ENCODE measurements at places on chromosomes 7 and 10.

DNA sequence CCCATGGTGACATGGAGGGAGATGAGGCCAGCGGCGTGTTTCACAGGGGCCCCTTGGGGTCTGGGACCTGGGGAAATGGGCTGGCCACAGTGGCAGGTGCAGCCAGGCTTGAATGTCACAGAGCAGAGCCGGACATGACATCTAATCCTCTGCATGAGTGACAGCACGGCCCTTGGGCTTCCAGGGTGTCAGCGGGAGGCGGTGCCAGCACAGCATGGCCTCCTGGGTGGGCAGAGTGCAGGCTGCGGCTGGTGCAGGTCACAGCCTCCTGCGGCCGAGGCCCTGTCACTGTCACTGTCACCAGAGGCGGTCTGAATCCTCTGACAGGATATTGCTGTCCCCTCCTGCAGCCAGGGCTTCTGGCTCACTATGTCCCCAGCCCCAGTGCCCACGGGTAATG, 18.2 kb downstream of the BHLHA15 start:
- no peak for DNase-seq

GRCh38 chr10:88057720-88058119, 194.3 kb downstream of the PTEN start:
- no peak for DNase-seq

GRCh38 chr10:70843776-70844489, 28.2 kb downstream of the SGPL1 start:
- no peak for DNase-seq

DNA sequence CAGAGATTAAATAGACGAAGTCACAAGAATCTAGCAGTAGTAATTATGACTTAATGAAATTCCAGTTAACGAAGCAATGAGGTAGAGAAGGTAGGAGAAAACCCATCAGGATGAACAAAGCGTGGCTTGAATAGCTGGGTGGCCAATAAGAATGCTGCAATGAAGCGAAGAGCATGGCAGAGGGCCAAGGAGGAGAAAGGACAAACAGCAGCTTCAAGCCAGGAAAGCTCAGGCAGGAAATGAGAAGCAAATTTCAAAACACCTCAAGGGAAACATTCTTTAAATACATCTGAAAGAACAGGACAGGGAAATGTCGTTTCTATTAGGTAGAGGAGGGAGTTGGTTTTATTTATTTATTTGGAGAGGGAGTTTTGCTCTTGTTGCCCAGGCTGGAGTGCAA, 122.5 kb downstream of the KIAA1217 start:
- no peak for DNase-seq

DNA sequence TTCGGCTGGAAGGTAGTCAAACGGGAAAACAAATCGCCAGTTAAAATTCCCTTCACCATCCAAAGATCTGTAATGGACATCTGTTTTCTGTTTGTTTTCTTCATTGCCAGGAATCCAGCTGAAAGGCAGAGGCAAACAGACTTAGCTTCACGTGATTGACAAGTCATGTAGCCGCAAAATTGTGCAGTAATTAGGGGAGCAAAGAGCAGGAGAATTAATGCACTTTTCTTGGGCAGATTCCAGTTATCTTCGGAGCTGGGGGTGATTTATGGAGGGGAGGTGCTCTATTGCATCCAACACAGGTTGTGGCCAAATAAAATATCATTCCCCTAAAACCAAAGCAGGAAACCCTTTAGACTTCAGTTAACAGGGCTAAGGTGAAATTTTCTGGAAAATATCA, 162.2 kb downstream of the MYOF start:
- no peak for DNase-seq

DNA sequence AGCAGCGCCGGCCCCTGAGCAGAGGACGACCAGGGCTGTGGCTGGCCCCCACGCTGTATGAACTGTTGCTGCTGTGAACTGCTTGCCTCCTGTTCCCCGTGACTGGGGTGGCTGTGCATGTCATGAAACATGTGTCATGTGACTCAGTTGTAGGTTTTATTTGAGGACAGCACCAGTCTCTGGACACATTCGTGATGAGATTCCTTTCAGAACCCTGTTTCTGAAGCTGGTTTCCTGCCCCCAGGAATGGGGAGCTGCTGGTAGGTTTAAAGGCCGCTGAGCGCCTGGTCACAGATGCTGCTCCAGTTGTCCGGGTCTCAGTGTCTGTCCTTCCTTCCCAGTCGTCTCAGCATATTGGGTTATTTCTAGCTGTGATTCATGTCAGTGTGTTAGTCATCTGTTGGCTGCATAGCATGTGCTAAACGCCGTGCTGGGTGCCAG, 79.1 kb upstream of the PPIF start:
- DNase-seq, result no peak

DNA sequence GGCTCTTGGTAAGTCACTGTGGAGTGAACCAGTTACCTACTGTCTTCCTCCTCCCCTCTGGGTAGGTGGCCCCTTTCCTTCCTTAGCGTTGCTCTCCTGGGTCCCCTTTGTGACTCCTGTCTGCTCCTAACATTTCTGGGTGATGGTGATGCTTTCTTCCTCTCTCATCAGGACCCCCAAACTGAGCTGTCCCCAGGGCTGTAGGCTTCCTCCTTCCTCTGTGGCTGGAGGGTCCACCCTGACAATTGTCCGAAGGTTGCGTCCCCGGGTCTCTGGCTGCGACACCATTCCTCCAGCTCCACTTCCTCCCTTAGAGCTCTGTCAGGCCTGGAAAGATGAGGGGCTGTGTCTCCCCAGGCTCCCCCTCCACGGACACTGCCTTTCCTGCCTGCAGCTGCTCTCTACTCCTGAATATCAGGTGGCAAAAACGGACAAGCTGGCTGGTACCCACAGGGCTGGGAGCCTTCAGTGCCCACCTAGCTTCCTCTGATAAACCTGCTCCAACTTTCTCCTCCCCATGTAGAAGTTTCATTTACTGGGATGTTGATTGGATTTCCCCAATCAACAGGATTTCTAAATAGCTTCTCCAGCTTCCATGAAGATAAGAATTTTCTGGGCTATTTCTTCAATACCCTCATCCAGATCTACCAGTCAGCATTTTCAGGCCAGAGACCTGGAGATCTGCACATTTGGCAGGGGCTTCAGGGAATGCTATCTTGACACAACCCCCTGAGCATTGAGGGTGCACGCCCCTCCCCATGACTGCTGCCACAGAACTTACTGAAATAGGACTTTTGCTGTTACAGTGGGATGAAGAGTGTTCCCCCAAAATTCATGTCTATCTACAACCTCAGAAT, 506.5 kb downstream of the TCERG1L start:
- DNase-seq, result no peak

- no peak for DNase-seq
Observed at GRCh38 chr10:7585228-7585627, 81.5 kb downstream of the ITIH5 start.

DNA sequence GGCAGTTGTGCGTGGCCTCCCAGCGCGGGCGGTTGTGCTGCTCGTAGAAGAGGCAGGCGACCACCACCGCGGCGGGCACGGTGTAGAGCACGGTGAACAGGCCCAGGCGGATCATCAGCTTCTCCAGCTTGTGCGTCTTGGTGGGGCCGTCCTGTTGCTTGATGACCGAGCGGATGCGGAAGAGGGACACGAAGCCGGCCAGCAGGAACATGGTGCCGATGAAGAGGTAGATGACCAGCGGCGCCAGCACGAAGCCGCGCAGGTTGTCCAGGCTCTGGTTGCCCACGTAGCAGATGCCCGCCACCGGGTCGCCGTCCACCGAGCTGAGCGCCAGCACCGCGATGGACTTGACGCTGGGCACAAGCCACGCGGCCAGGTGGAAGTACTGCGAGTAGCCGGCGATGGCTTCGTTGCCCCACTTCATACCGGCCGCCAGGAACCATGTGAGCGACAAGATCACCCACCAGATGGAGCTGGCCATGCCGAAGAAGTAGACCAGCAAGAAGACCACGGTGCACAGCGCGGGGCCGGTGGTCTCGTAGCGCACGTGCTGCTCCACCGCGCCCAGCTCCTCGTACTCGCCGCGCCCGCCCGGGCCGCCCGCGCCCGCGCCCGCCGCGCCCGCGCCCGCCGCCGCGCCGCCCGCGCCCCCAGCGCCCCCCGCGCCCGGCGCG, 2.2 kb downstream of the FZD8 start:
- DNase-seq, result no peak

GRCh38 chr7:16422103-16422435, 731 bp upstream of the CRPPA start:
- no peak for DNase-seq

DNA sequence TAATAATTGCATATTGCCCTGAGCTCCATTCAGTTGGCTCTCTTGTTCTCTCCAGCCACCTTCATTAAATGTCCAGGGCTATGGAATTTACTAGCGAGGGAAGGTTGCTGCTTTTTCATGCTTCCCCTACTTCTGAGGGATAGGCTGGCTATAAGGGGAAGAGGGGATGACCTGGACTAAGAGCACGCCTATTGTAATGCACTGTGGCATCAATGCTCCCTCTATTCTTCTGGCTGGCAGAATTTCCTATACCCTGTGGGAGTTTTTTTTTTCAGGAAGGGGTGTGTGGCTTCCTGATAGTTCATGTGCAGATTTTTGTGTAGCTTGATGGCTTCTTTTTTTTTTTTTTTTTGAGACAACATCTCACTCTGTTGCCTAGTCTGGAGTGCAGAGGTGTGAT, 155.8 kb downstream of the SND1 start:
- no peak for DNase-seq

GRCh38 chr7:11625669-11626068, 206.3 kb downstream of the THSD7A start:
- DNase-seq, result no peak

GRCh38 chr10:129525401-129525801, 58.4 kb downstream of the MGMT start:
- DNase-seq, result no peak

Data from activated T-cell treated with anti-CD3 and anti-CD28 coated beads for 24 hours (primary cell).